ENCODE measurements at places on chromosomes 7 and 10. TPM values are rescaled to one million over a fixed set of nuclear protein-coding genes. Genes with fewer than 3 reads are reported as not detected.

- DNase-seq, result no peak
Observed at GRCh38 chr7:7883394-7883793, 85.2 kb upstream of the GLCCI1 start.

DNA sequence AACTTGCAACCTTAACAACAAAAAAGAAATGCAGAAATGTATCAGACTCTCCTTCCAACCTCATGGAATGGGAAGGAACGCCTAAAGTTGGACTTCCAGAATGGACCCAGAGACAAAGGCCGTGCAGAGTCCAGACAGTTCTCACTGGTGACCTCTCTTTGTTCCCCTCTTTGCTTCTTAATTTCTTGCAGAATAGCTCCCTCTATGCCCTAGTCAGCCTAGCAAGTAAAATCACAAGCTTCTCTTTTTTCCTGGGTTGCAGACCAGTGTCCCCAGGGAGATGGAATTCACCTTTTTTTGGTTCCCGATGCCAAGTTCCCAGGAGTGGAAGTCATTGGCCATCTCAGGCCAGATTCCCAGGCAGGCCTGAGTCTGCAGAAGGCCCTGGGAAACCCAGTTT, 278.0 kb downstream of the CCSER2 start:
- no peak for DNase-seq

DNA sequence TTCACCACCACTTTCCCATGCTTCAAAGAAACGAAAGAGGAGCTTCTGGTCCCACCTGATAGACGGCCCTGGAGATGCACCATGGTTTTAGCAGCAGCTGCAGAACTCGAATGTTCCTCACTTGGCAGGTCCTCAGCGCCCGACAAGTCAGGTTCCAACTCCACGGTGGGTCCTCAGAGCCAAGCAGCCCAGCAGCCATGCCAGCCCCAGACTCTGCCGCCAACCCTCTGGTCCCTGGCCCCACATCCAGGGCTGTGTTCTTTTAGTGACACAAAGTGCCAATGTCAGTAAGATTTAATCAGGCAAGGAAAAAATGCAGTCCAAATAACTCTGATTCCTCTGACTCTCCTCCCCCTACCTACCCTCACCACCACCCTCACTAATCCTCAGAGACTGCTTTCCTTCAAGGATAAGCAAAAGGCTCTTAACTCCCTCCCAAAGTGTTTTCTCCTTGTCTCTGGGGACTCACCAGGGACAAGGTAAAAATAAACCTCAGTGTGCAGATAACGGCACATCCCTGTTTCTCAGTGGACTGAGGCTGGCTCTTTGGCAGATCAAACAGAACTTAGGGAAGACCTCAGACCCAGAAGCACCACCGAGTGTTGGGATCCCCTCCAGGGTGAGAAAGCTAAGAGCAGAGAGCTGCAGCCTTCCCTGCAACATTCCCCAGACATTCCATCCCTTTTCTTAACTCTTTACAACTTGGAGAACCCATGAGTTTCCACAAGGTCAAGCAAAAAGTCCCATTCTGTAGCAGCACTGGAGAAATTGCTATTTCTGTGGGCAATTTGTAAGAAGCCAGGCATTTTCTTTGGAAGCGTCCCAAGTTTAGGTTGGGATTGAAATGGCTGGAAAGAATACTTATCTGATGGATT, 358.9 kb downstream of the FRMD4A start:
- DNase-seq, result no peak

- no peak for DNase-seq
Observed at GRCh38 chr10:114709984-114710383, 51.9 kb upstream of the ABLIM1 start.

- DNase-seq, result no peak
Observed at GRCh38 chr10:7795605-7796004, 7.6 kb downstream of the ATP5F1C start.

DNA sequence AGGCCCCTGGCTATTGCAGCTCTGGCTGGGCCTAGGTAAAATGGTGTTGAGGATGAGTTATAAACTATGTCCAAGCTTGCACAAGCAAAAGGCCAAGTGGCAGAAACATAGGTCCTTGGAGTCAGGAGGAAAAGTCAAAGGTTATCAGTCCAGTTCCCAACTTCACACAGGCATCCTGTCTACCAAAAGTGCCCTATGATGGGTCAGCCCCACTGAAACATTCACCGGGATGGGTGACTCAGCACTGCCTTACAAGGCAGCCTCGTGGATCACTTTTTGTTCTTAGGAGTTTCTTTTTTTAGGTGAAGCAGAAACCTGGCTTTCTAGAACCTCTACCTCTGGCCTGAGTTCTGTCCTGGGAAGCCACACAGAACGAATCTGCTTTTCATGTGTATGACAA, 158.8 kb upstream of the LYZL2 start:
- no peak for DNase-seq

- DNase-seq, result no peak
Observed at GRCh38 chr7:52500841-52501240, 534.6 kb upstream of the POM121L12 start.

DNA sequence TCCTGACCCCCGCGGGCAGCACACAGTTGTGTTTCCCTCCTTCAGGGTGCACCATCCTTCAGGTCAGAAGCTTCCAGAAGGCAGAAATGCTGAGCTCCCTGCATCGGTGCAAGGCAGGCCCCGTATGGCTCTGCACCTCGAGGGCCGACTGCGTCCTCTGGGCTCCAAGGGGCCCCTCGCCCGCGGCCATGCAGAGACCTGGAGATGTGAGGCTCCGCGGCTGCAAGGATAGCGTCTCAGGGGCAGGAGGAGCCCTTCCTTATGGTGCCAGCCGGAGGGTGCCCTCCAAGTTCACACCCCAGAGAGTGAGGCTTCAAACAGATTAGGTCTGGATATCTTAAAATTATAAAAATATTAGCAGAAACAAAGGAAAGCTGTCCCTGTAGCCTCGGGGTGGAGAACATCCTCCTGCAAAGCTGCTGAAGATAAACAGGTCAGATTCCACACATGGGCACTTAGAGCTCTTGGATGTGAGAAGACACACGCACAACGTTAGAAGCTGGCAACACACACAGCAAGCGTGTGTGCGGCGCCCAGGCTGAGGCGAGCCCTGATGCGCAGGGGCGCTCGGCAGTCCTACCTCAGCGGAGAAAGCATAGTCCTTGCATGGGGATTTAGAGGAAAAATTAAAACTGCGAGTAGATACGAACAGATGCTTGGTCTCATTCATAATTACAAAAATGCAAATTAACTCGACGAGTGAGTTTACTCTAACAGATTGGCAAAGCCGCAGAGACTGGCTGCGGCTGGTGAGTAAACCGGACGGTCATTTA, 20.4 kb downstream of the KNDC1 start:
- DNase-seq, result no peak

DNA sequence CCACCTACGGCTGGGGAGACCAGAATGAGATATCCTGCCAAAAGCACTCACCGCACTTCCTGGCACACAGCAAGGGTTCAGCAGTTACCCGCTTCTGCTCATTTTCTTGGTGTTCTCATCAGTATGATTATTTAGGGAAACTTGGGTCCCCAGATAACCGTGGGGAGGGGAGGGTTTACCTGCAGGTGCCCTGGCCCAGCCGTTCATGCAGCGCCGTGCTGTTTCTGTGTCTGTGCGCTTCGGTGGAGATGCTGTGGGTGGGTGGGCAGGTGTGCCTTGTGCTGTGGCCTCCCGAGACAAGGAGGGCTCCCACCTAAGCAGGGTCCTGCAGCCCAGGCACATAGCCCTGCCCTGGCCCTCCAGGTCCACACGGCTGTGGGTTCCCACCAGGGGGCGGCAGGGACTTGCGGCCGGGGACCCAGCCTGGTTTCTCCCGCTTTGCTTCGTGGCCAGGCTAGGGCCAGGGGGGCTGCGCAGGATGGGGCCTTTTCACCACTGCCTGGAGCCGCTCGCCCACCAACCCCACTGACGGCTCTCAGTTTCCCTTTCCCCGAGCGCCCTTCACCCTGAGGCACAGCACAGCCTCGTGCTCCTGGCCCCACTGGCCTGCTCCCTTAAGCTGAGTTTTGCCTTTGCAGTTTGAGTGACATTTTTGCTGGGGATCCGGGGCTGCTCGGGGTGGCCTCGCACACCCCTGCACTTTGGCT, 78.5 kb downstream of the LHPP start:
- peak; percentile 58 for DNase-seq

- no peak for DNase-seq
Observed at GRCh38 chr10:128286141-128286761, 160.0 kb upstream of the MKI67 start.

GRCh38 chr10:2851566-2851965, 215.8 kb upstream of the PFKP start:
- DNase-seq, result no peak

DNA sequence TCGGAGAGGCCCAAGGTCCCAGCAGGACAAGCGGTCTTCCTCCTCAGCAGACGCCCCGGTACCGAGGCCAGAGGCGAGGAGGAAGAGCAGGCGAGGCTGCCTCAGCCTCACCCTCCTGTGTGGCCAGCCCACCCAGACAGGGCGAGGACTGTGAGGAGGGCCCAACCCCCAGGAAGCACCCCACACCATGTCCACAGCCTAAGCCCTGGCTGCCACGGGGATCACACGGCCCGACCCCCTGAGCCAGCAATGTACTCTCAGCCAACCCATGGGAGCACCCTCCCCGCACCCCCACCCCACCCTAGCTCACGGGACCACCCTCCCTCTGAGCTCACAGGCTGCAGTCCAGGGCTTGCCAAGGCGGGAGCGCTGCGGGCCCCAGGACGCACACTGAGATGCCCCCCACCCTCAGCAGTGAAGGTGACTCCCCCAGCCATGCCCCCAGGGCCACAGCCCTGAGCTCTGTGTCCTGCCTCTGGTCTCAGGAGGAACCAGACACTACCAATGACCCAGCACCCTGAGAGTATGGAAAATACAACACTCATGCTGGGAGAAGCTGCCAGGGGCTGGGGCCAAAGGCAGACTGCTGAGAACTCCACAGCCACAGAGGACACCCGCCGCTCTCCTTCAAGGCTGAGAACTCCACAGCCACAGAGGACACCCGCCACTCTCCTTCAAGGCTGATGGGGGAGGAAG, 93.6 kb downstream of the MAD1L1 start:
- DNase-seq, result no peak

GRCh38 chr7:135463908-135464307, 46.0 kb downstream of the CNOT4 start:
- DNase-seq, result no peak

DNA sequence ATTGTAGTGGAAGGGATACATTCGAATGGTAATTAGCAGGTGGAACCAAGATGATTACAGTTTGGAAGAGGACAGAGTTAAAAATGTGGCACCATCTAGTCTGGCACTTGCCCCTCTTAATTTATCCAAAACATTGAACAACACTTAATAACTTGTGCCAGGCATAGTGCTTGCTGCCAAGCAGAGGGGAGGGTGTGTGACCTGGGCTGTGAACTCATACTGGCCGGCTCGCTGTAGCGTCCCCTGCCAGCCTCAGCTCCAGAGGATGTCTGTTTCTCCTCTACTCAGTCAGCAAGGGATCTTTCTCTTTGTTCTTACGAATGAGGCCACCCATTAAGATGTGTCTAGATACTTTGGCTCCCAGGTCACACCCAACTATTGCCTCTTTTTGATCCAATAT, 179.4 kb upstream of the INHBA start:
- no peak for DNase-seq

DNA sequence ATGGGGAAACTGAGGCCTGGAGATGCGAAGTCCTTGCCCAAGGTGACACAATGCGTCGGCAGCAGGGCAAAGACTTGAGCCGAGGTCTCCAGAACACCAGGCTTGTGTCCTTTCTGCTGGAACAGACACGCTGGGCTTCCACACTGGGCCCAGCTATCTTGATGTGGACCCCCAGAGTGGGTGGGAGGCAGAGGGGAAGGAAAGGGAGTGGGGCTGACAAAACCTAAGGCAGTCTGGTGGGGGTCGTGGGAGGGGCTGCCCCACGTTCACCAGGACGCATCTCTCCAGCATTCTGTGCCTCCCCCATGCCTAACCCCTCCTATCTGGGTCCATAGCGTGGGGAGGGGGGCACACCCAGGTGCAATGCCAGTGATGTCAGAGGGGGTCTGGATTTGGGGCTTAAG, 38.1 kb downstream of the PPIF start:
- no peak for DNase-seq

DNA sequence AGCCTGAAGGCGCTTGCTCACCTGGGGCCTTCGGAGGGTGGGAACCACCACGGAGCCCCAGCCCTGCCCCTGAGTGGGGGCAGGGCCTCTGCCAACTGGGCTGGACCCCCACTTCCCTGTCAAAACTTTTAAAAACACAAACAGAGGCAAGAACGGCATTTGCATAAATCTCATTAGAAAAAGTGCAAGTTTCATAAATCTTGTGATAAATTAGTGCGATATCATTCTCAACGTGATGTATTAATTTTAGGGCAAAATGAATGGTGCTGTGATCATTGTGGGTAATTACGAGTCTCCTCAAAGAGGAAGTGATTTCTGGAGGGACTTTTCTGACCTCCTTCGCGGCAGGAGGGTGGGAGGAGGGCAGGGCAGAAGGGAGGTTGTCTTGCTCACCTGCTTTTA, 98.3 kb downstream of the CDH23 start:
- no peak for DNase-seq

DNA sequence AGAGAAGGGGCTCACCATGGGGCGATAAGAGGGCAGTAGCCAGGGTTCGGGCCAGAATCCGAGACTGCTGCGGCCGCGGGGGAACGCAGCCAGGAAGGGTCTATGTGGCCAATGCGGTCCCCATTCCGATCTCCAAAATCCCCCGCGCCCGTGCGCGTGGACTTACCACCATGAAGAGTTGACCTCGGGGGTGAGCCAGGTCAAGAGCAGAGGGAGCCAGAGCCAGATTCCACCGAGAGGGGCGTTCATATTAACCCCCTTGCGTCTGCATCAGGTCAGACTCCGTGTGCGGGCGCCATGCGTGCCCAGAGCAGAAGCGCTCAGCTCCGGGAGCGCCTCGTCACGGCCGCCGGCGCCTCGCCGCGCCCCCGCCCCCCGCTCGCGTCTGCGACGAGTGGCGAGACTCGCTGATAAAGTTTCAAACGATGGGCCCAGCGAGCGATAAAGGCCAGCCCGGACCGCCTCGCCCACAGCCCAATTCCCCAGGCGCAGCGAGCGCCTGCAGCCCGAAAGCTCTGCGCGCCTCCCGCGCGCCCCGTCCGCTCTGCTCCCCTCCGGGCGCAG, at the start of gene WNT2:
Gene WNT2 (minus strand): TSS at position 318 of the 564 bp plus-strand sequence. CDS start 69 bp downstream, at position 249.
- no peak for DNase-seq

DNA sequence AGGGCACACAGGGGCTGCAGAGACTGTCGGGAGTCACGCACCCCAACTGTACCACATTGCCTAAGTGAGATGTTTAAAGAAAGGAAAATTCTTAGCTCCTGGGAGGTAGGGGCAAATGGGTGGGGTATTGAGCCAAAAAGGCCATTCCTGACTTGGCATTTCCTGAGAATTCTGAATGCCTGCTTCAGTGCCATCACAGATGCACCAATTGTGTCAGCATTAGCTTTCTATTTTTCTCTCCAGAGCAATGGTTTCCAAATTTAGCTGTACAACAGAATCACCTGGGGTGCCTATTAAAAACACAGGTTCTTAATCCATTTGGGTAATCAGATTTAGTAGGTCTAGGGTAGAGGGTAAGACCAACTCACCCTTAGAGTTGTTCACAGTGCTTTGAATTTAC, 43.1 kb downstream of the LSMEM1 start:
- DNase-seq, result no peak

Gene SMKR1
- 0.32 TPM for total RNA-seq

Gene AKR1B15
- 10.6 TPM for total RNA-seq

Gene FAM25A
- not detected for total RNA-seq

Gene MKI67
- total RNA-seq, result 148 TPM
